EL (cell line): ENCODE measurements at places on chromosomes 2 and 18.
A peak's percentile ranks its signal among the peaks of the same experiment; 100 is the strongest.

DNA sequence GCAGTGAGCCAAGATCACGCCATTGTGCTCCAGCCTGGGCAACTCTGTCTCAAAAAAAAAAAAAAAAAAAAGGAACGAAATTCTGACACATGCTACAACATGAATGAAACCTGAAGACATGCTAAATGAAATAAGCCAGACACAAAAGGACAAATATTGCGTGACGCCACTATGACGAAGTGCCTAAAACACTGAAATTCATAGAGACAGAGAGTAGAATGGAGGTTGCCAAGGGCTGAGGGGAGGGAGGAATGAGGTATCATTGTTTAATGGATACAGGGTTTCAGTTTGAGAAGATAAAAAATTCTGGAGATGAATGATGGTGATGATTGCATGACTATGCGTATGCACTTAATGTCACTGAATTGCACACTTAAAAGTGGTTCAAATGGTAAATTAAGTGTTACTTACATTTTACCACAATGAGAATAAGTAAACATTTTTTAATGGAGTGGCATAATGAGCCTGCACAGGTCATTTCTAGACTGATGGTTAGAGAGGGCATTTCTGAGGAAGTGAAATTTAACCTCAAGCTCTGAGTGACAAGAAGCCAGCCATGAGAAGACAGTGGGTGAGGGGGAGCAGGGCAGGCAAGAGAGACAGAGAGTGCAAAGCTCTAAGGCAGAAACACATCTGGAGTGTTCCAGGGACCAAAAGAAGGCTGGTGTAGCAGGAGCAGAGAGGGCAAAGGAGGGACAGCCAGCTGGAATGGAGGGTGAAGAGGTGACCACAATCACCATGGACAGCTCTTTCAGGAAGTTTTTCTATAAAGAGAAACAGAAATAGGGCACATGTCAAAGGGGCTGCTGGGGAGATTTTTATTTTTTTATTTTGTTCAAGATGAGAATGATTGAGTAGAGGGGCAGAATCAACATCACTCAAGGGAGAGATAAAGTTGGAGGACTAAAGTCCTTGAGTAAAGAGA, 20.6 kb upstream of the EXOC6B start:
- no peak for DNase-seq

DNA sequence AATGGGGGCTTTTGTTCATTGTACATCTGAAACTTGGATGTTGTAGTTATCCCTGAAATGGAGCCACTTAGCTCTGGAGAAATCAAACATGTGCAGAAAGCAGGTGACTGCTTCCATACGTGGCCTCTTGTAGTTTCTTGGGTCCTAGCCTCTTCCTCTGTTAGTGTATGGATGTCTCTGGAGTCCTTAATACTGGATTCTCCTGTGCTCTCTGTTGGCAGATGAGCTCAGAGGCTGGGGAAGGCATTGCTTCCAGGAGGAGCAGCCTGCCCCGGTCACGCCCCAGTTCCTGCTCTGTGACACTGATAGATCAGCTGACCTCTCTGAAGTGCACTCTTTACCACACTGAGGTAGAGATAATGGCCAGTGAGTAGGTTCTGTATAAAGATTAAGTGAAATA, 176.2 kb downstream of the LDLRAD4 start:
- DNase-seq: no peak

DNA sequence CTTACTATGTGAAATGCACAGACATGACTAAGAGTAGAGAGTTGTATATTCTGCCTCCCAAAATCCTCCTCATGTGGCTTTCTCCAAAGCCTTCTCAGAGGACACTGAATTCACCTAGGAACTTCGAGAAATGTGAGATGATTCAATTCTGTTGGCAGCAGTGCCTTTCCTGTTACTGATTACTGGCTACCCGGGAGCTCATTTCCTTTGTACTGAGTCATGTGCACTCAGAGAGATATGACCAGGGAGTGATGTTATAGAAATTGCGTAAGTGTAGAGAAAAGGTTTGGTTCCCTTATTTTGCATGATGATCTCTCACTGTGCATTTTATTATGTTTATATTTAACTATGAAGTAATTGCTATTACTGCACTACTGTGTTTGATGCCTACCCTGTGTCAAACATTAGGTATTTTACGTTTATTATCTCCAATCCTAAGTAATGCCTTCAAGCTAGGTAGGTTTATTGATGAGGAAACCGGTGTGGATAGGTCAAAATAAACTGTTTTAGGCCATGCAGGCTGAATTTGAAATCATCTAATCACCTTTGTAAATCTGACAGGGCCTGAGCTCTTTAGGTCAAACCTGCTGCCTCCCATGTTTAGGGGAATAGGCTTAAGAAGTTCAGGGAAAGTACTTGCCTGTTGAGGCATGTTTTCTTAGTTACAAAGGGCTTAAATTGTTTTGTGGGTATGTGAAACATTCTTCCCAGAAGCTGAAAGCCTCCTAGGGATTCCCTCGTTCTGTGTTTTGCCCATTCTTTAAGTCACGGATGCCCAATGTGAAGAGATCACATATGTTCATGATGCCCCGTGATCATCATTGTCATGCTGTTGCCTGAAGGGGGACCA, 86.8 kb downstream of the FMNL2 start:
- DNase-seq: peak; percentile 98

DNA sequence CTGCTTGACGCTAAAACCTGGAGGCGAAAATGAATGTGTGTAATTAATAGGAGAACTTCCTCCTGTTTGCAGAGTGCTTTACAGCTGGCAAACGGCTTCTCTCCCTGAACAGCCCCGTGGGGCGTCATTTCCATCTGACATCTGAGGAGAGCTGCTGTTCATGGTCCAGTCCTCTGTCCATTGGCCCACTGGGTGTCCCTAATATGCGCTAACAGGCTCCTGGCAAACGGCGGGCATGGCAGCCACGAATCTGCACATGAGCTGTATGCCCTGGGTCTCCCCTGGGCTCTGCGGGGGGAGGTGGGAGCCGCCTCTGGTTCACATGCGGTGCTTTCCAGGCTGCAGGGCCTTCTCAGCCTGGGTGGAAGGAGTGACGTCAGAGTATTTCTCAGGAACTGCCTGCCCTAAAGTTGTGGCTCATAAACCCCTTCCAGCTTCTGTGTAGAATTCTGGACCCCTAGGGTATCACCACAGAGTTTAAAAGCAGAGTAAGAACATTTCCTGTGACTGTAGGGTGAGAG, 73.2 kb downstream of the LRRFIP1 start:
- DNase-seq: peak; percentile 82

DNA sequence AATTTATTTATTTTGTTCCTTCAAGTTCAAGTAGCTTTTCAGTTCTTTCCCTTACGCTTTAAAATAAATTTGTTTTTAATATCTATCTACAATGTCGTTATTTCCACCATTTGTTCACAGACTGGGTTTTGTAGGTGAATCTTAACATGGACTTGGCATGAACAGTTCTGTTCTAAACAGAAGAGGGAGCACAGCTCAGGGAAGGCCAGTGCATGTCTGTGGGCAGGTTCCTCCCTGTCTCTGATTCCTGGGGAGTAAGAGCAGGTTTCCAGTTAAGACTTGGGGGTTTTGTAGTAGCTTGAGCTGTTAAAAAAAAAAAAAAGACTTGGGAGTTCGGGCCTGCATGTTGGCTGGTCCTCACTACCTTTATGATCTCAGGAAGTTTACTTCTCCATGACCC, 11.1 kb downstream of the TTL start:
- DNase-seq: peak; percentile 20

GRCh38 chr18:75846321-75846720, 418.8 kb upstream of the SMIM21 start:
- DNase-seq: no peak

GRCh38 chr2:187468262-187468661, 20.2 kb upstream of the CALCRL start:
- no peak for DNase-seq

- DNase-seq: no peak
Observed at GRCh38 chr2:102291319-102292075, 19.9 kb upstream of the IL1RL1 start.

DNA sequence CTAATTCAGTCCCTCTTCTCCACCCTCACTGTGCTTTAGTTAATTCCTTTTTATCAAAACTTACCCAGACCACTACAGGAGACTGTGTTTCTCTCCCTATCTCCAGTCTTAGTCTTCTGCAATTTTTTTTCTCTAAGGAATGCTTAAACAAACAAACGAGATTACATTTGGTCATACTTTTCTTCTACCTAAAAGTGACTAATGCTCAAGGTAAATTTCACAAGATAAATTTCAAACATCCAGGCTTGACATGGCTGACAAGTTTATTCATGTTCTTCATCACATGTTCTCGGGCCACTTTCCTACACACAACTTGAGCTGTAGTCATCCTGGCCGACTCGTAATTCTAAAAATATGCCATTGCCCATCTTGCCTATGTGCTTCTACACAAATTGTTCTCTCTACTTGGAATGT, 23.2 kb upstream of the ACSL3 start:
- DNase-seq: peak; percentile 36

DNA sequence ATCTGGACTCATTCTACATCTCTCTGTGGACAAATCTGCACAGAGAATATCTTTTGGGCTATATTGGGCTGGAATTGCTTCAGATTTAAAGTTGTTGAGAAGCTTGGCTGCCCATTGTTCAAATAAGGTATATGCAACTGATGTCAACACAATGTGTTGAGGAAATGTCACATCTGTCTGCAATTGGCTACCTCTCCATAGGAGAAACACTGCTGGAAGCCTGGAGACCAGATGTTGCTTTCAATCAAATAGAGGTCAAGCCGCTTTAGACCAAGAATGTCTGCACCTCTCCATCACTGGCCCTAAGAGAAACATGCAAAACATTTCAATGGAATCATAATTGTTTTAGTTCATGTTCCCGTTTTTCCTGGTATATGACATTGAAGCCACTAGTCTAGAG, 720.2 kb downstream of the SLC4A3 start:
- no peak for DNase-seq

GRCh38 chr2:47554311-47554905, 151.5 kb downstream of the MSH2 start:
- DNase-seq: no peak

DNA sequence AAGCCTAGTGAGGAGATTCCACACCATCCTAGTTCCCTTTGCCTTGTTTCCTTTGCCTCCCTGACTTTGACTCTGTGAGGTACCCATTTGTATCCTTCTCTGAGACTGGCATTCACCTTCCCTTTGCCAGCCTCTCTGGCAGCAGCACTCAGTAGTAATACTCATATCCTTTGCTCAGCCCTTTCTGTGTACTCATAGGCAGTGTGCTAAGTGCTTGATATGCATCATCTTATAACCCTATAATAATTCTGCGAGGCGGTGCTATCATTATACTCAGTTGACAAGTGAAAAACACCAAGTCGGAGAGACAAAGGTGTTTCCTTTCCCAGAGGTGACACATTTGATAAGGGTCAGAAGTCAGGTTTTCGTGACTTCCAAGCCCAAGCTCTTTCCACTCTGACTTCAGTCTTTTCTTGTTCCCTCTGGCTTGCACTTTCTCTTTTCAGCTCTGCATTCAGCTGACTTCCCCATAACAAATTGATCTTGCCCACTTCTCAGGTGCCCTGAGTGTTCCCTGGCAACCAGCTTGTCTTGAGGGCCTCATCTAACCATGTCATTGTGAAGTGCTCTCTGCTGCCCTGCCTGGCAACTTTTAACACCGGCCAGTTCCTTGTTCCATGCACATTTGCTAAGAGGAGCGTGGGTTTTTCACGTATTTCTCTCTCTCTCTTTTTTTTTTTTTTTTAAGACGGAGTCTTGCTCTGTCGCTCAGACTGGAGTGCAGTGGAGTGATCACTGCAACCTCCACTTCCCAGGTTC, 94.5 kb upstream of the UPP2 start:
- DNase-seq: no peak

DNA sequence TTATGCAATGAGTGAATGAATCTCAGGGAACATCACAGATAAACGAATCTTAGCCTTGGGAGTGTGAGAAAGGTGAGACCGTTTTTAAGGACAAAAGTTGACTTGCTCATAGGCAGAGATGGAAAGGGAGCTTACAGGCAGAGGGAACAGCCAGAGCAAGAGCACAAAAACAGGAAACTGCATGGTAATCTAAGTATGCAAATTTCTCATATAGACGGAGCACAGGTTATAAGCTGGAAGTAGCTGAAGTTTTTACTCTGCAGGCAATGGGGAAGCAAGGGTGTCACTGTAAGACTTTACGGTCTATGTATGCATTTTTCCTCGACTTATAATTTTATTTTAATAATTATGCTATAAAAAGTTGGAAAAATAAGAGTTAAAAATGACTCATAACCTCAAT, 44.8 kb upstream of the STRN start:
- DNase-seq: no peak

DNA sequence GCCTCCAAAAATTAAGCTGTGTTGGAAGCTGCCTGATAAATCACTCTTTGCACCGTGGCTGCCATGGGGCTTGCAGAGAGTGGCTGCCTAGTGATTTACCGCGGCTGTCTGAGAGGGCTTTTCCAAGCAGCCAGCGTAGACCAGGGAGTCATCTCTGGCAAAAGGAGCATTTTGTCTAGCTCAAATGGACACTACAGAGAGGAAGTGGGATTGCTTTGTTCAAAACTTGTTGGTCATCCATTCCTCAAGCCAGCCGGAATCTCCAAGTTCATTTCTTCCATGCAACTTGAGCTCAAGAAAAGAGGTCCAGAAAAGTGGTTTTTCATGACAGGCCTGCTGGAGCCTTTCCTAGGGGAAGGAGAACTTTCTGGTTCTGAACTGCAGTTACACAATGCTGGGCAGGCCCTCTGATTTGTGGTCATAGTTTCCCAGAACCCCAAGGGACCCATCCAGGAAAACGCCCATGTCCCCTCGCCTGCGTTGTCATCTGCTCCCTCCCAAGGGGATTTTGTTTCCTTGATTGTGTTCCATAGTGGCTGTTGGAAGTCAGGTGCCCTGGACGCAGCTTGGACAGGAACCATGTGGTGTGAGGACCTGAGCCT, 108.1 kb downstream of the TRIB2 start:
- no peak for DNase-seq

DNA sequence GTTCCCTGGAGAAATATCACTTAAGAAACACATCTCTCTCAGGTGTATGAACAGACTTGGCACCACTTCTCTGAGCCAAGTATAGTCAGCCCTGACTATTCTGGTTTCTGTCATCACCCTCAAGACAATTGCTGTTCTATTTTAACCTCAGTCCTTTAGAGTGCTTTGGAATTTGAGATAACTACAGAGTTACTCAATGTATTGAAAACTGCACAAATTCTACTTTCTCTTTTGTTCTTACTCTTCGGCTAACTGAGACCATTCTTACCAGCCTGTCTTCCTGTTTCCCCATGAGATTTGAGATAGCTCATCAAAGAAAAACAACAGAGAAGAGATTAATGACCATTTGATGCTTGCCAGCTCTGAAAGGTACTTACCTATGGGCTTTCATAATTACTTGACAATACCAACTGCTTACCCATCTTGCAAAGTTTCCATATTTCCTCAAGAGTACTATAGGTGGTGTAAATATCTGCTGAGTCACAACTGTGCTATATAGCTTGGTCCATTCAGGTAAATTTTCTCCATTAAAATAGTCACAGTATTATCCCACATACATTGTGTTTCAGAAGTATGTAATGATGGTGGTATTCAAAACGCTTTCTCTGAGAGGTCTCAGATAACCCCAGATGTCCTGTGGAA, 467.5 kb upstream of the CHST9 start:
- DNase-seq: no peak

- no peak for DNase-seq
Observed at GRCh38 chr2:1907291-1907690, 163.0 kb upstream of the PXDN start.

GRCh38 chr18:59303006-59303405, 15.4 kb downstream of the CPLX4 start:
- DNase-seq: no peak
